Activated T-cell treated with anti-CD3 and anti-CD28 coated beads, Interleukin-2, amount 50 U/mL, for 4 hours (primary cell): ENCODE measurements at places on chromosomes 7 and 10.

DNA sequence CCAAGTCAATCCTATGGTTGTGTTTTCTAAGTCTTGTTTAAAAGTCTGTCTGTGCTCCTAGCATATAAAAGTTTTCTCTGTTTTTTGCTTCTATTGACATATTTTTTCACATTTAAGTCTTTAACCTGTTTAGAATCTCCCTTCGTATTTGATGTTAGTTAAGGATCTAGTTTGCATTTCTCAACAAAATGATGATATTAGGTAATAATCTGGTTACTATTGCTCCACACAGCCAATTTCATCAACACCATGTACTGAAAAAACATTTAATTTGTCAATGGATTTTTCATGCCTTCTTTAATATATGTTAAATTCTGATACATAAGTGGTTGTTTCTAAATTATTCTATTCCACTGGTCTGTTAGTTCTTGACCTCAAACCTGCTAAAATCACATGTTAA, 17.5 kb upstream of the TSGA13 start:
- DNase-seq = no peak

GRCh38 chr10:60679388-60679990, 98.8 kb upstream of the CDK1 start:
- no peak for DNase-seq

DNA sequence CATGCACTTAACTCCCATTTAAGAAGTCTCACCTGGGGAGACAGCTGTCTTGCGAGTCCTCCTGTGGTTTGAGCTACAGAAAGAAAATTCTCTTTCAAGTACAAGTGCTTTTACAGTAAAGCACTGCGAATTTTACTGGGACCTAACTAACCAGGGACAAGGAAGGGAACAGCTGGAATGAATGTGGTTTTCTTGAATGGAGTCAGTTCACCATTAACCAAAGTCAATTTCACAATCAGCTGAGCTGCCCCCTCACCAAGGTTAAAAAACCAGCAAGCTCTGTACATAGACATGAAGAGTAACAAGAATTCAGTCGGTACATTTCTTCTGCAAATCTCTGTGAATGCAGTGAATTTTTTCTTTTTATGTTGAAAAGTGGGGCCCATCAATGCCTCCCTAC, 56.3 kb downstream of the GFRA1 start:
- no peak for DNase-seq

DNA sequence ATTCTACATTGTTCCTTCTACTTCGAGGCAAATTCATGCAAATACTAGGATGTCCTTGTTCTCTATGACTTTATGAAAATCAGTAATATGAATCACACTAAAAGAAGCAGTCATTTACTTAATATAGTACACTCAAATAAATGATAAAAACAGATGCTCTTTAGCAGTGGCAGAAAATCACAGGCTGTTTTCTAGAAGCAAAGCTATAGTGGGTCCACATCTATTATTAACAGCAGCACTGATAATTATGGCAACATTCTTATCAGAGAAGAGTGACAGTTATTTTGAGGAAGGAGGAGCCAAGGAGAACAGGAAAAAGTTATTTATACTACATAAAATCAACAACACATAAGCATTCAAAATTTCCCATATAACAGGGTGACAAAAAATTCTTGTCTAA, 16.5 kb downstream of the KIF5B start:
- no peak for DNase-seq

DNA sequence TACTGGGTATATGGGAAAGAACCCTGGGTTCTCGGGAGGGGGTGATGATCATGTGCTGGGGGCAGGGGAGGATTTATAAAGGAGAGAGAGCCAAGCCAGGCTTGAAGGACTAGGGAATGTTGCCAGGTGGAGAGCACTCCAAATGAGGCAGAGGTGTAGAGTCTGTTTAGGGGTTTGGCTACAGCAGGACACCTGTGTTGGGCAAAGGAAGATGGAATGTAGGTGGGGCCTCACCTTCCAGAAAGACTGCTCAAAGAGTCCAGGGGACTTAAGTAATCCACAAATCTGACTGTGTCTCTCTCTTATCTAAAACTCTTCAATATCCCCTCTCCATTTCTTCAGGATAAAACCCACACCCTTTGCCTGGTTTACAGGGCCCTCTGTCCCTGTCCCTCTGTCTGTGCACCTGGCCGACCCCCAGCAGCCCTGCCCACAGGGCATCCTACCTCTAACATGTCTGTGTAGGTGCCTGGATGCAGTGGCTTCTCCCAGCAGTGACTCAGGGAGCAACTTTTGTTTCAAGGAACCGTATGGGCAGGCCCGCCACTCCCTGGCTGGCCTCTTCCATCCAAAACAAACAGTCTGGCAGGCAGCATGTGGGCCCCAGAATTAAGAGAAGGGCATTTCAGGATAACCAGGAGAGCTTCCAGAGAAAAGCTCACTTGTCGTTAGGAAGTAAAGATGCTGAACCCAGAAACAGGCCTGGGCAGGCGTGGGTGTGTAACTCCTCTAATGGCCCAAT, 10.6 kb upstream of the PLEKHA1 start:
- no peak for DNase-seq

GRCh38 chr10:96619796-96620773, 33.3 kb upstream of the TM9SF3 start:
- DNase-seq = no peak

DNA sequence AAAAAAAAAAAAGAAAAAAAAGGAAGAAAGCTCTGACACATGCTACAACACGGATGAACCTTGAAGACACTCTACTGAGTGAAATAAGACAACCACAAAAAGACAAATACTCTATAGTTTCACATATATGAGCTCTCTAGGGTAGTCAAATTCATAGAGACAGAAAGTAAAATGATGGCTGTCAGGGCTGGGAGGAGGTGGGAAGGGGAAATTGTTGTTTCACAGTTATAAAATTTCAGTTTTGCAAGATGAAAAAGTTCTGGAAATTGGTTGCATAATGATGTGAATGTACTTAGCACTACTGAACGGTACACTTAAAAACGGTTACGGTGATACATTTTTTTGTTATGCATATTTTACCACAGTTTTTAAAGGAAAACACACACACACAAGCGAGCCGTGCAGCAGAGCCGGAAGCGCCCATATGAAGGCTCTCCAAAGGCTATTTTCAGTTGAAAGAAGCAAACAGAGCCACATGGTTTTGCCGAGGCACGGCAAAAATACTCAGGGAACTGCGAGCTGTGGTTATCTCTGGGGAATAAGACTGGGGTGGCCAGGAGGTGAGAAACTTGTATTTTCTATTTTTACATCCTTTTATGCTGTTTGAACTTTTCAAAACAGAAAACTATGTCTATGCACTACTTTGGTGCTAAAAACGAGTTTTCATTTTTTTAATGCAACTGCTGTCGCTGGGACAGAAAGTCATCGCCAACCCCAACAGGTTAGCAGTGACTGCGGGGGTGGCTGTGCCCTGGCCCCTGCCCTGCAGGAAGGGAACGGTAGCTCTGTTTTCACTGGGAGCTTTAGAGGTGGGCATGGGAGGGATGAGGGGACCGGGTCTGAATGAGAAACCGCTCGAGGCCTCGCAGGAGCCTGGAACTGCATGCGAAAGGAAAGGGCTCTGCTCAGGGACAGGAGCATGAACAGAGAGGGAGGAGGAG, 132.9 kb downstream of the OAT start:
- DNase-seq = no peak

GRCh38 chr7:43242628-43243255, 130.3 kb downstream of the HECW1 start:
- DNase-seq = no peak

- no peak for DNase-seq
These were observed 260.4 kb downstream of the SEMA3A start for GRCh38 chr7:83934118-83934734.

GRCh38 chr10:130500261-130501000, 364.2 kb downstream of the GLRX3 start:
- DNase-seq = no peak

GRCh38 chr10:52597189-52597863, 175.3 kb downstream of the MBL2 start:
- no peak for DNase-seq

GRCh38 chr10:109895095-109895818, 28.1 kb downstream of the XPNPEP1 start:
- DNase-seq = no peak

DNA sequence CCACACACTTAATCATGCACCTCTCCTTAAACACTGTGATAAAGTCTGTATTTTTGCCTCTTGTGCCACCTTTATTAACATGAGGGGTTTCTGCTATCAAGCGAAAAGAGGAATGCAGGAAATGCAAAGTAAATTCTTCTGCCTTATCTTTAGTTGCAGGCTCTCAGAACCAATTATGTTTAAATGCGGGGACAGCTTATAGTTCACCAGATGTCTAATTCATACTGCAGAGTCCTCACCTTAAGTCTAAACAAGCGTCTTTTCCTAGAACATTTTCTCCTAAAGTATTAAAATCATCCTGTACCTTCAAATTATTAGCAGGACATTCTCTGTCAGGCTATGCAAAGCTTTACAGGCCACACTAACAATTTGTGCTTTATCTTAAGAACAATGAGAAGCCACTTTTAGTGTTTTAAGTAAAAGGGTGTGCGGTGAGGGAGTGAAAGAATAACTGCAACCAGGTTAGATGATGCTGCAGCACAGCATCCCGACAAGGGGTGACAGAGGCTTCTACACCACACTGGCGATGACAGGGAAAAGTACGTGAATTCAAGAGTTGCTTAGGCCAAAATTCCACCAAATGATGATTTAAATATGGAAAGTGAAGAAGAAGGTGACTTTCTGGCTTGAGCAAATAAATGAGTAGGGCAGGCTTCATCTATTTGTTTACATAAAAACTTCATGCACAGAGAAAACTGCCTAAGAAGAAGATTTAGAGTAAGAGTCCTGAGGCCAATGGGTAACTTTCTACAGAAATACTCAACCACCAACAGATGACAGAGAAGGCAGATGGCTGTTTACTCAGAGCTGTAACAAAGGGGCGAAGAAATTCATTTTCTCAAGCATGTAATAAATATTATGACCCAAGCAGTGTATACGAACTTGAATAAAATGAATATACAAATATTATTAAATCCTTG, 36.0 kb downstream of the EZH2 start:
- DNase-seq = no peak

- DNase-seq = peak; percentile 42
These were observed 644 bp downstream of the PPP1R35 start for GRCh38 chr7:100435401-100436304.

GRCh38 chr10:3647074-3647473, 137.9 kb downstream of the KLF6 start:
- no peak for DNase-seq

GRCh38 chr7:122743211-122743610, 40.5 kb upstream of the RNF148 start:
- DNase-seq = no peak

DNA sequence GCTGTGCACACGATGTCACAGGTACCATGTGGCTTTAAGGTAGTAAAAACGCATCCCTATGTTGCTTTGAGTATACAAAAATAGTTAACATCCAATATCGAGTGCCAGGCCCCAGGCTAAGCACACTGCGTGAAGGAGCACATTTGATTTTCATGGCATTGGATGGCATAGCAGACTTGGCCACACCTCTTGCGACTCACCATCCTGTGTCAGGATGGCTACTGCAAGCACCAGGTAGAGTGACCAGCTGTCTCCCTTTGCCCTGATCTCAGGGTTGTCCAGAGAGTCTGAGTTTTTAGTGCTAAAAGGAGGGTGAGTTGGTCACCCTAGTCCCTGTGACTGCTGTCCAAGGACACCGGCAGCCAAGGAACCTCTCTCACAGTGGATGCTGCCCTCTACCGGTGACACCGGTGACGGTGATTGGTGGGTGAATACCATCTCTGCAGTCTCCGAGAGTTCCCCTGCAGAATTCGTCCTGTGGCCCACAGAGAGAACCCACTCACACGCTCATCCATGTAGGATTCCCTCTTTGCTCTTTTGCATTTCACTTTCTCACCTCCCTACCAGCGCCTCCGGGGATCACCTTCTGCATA, 76.1 kb downstream of the BICC1 start:
- no peak for DNase-seq

GRCh38 chr10:109126016-109126415, 797.3 kb downstream of the XPNPEP1 start:
- no peak for DNase-seq

GRCh38 chr10:7397049-7398035, 13.5 kb downstream of the SFMBT2 start:
- no peak for DNase-seq

DNA sequence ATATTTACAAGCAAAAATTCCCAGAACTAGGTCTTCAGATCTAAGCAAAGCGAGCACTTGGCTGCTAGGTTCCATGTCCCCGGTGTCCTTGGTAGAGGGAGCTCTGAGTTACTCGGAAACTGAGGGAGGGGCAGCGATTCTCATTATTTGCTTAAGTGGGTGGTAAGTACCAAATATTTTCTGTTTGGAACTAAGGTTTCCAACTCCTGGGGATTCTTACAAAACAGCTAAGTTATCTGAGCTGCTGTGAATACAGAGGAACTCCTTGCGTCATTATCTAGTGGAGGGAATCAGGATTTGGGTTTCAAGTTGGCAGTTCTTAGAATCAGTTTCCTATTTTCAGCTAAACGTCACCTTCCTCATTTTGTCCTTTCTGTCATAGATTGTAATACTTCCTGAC, 76.8 kb upstream of the IKZF1 start:
- no peak for DNase-seq

GRCh38 chr7:11623093-11623678, 208.8 kb downstream of the THSD7A start:
- no peak for DNase-seq

DNA sequence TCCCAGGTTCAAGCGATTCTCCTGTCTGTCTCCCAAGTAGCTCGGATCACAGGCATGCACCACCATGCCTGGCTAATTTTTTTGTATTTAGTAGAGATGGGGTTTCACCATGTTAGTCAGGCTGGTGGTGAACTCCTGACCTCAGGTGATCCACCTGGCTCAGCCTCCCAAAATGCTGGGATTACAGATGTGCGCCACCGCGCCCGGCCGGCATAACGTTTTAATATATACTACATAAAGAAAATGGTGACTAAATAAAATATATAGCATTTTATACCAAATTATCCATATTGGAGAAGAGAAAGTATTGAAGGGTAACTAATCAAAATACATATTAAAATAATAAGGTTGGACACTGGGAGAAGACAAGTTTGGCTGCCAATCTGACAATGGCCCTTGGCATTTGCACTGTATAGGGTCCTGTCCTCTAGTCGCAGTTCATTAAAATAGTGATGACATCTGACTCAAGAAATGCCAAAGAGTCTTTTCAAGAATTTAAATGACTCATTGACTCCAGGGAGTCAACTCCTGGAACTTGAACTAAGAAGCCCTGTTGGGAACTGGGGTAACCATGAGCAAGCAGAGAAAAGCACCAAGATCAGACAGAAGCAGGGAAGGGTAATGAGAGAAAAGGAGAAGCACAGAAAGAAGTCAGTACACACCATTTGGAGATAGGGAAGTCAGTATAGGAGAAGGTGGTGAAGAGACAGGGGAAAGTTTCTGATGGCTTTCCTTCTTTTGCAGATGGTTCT, 91.1 kb downstream of the CH25H start:
- DNase-seq = no peak

GRCh38 chr10:63423494-63423893, 42.3 kb downstream of the JMJD1C start:
- DNase-seq = no peak

DNA sequence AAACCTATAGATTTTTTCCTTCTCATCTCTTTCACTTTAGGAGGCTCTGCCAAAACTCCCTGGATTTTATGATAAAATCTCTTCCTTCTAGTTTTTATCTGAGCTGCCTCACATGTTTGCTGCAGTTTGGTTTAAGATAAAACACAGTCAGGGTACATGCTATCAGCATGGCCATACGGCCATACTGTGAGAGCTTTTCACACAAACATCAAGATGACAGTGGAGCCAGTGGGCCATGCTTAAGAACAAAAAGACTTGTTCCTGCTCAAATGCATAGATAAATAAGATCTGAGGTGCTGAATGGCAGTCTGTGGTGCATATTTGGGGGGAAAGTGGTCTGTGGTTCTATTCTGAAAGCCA, 91.0 kb downstream of the ELMO1 start:
- no peak for DNase-seq

GRCh38 chr7:2470204-2471021, 5.8 kb downstream of the GRIFIN start:
- DNase-seq = no peak
